ENCODE measurements at places on chromosomes 12 and 14.
A peak's percentile ranks its signal among the peaks of the same experiment; 100 is the strongest.

GRCh38 chr12:32069071-32069470 is 37.6 kb upstream of the BICD1 start:
- DNase-seq = no peak

DNA sequence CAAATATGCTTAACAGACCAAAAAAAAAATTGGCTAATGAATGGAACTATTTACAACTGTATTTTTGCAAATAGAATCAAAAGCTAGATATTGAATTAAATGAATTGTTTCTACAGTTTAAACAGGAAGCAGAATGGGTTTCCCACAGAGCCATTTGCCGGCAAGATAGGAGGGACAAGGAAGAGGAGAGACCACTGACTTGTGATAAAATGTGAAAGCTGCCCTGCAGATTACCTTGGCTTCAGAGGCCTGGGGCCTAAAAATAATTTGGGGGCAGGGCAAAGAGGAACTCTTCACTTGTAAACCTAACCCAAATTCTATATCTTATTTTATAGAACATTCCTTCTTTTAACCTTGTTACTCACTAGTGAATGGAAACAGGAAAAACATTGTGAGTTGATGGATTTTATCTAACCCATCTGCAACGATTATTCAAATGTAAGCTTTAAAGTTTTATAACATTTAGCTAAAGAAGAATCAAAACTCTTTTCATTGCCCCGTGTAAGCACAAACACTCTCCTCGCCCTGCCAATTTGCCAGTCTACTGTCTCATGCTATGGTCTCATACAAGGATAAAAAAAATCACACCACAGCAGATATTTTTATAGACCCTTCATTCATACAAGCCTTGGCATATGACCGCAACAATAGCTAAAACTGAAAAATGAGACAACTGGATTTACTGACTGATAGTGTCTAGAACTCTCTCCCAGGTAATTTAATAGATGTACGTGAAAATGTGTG is 49.5 kb upstream of the MDM1 start:
- DNase-seq = no peak

DNA sequence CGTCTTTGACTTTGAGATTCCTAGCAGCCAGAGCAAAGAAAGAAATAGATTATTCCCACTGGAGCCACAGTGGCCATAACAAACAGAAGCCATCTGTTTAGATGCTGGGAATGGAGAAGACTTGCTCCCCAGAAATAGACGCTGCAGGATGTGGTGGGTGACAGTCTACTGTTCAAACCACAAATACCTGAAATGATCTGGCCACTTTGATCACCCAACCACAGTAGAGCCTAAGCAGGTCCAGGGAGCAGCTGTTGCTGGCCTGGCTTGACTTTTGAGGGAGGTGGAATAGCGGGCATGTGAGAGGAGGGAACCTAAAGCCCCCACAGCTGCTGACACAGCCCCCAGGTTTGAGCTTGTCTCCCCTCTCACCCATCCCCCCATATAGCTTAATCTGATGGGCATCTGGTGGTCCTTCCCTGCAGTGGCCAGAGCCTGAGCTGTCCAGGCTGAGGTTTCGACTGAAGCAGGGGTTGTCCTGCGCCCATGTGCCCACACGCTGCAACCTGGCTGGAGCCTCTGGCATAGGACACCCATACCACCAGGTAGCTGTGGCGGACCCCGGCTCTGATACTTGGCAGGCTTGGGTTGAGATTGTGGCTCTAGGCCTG is 38.7 kb downstream of the SH2B3 start:
- DNase-seq = no peak

GRCh38 chr12:115988212-115988611 is 289.3 kb downstream of the MED13L start:
- DNase-seq = no peak

- DNase-seq = peak; percentile 25
Observed at GRCh38 chr14:43539210-43539609, 967.9 kb downstream of the FSCB start.

GRCh38 chr12:10082117-10082874 is 16.5 kb downstream of the CLEC1A start:
- DNase-seq = no peak

DNA sequence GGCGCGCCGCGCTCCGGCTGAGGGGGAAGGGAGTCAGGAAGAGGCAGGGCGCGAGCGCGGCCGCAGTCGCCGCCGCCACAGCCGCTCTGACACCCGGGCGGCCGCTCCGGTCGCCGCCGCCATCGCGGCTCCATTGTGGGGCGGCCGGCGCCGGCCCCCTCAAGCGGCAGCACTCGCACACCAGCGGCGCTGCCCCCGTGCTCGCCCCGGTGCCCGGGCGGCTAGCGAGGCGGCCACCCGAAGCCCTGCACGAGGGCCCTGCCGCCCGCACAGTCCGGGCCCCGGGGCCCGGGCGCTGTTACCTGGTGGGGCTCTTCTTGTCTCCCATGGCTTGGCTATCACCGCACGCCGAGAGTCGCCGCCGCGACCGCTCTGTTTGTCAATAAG is 202 bp downstream of the YAF2 start:
- DNase-seq = no peak

GRCh38 chr14:23548351-23549318 is 2.9 kb downstream of the ZFHX2 start:
- no peak for DNase-seq

GRCh38 chr12:92543359-92543758 is 159.4 kb upstream of the PLEKHG7 start:
- DNase-seq = no peak

GRCh38 chr14:80055226-80055625 is 156.1 kb downstream of the DIO2 start:
- DNase-seq = no peak

Measured in HAP-1 (cell line).